Activated CD4-positive, alpha-beta T cell treated with anti-CD3 and anti-CD28 coated beads, Interleukin-2, amount 50 U/mL, for 1 hour (primary cell): ENCODE measurements at places on chromosomes 7 and 10.

GRCh38 chr7:19235680-19236079 is 90.5 kb upstream of the FERD3L start:
- DNase-seq: no peak

- no peak for DNase-seq
Observed at GRCh38 chr7:101465131-101465530, 102.5 kb downstream of the COL26A1 start.

- DNase-seq: no peak
Observed at GRCh38 chr7:16765436-16765859, 11.9 kb downstream of the TSPAN13 start.

GRCh38 chr7:150945171-150945852 is 32.8 kb downstream of the KCNH2 start:
- DNase-seq: no peak

DNA sequence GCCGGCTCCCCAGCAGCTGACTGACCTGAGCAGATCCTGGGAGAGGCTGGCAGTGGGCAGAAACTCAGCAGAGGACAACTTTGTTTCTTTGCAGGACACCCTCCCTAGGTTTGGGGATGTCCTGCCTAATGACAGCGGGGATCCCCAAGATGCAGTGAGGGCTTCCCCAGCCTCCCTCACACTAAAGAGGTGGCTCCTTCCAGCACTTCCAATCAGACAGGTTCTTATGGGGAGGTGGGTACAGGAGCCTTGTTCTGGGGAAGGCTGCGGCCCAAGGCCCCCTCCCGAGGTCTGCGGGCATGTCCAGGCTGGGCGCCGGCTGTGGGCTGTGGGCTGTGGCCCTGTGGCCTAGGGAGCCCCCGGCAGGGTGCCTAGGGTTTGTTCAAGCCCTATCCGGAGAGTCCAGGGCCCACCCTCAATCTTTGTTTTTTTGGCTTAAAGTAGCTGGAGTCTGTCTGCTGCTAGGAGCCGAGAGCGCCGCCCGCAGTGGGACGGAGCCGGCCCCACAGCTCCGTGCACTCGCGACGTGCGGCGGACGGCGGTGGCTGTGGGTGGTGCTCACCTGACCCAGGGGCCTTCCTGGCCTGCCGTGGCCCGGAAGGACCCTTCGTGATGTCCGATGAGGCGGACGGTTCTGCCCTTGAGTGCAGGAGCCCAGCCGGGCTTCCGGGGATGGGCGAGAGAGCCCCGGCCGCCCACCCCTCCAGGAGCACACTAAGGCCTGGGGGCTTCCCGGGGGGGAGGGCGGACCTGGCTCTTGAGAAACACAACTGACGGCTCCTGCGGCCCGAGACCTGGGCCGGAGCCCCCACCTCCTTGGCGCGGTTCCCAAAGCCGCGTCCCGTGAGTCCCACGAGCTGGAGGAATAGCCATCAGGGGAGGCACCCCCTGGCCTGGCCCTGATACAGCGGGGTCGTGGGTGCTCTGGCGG is 57.2 kb downstream of the PDGFA start:
- no peak for DNase-seq

DNA sequence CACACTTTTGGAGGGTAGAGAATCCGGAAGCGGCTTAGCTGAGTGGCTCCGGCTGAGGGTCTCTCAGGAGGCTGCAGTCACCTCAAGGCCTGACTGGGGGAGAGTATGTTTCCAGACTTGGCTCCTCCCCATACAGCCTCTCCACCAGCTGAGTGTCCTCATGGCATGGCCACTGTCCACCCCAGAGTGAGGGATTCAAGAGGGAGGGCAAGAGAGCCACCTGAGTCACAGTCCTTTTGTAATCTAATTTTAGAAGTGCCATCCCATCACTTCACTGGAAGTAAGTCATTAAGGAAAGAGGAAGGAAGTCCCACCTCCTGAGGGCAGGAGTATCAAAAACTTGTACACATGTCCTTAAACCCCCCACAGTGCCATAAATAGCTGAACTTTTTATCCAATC is 134.0 kb downstream of the GLI3 start:
- no peak for DNase-seq

DNA sequence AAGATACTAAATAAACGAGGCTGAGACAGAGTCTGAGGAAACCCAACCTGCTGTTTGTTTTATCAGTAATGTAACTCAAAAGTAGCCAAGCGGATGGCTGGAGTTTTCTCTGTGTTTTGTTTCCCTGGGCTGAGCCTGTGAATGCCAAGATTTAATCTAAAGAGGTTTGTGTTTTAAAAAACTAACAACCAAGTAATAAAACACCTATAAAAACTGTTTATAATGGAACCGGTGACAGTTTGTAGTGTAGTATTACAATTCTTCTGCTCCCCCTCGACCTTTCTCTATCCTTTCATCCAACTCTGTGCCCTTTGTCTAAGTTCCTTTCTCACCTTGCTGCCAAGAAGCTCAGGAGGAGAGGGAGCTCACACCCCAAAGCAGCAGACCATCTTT is 2.6 kb upstream of the KAT6B start:
- no peak for DNase-seq

- DNase-seq: no peak
Observed at GRCh38 chr7:29032146-29032545, 74.0 kb upstream of the TRIL start.

- no peak for DNase-seq
Observed at GRCh38 chr7:43042302-43042701, 70.1 kb upstream of the HECW1 start.
